GM13976 (cell line): ENCODE measurements at places on chromosomes 13 and 19.

- DNase-seq = peak; percentile 53
Observed at GRCh38 chr13:110677731-110678545, 28.0 kb downstream of the CARS2 start.

GRCh38 chr19:54532528-54532927, 29.9 kb downstream of the LAIR2 start:
- DNase-seq = no peak

DNA sequence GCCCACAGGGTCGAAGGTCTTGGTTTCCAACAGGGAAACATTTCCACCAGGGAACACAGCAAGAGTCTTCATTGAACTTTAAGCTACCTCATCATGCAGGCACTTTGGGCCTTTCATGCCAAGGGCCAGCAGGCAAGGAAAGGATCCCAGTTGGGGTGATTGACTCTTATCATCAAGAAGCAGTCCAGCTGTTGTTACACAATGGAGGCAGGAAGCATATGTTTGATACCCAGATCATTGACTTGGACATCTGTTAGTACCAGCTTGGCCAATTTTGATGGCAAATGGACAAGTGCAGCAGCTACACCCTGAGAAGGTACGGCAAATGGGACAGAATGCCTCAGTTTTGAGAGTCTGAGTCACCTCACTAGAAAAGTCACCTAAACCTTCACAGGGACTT, 10.9 kb upstream of the RCBTB1 start:
- no peak for DNase-seq

GRCh38 chr13:37109051-37109678, 3.7 kb upstream of the CSNK1A1L start:
- DNase-seq = no peak

DNA sequence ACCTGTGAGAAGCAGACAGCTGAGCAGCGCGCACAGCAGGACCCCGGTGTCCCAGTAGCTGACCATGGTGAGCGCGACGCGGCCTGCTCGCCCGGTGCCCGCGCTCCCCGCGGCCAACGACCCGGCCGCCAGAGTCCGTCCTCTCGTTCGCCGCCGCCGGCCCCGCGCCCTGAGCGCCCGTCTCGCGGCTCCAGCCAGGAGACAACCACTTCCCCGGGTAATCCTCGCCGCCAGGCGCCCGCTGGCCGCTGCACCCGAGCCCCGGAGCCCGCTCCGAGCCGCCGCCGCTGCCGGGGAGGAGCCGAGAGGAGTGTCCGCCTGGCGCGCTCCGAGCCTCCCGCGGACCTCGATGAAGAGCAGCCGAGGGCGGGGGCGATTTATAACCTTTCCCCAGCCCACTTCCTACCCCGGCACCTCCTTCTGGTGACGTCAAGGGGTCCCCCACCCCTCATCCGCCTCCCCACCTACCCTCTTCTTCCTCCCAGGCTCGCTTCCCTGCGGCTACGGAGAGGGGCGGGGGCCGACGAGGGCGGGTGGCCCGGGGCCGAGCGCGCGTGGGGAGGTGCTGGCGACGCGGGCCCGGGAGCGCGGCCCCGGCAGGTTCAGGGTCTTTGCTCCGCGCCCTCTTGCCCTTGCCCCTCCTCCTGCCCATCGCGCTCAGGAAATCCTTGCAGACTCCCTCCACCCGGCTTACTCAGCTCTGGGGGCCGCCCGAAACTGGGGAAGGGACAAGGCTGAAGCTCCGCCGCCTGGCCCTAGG, at the start of gene FLT1:
Gene FLT1, minus strand, starts transcription at position 351 of the 760 bp plus-strand sequence. Its CDS starts 285 bp downstream, at position 66.
- peak; percentile 69 for DNase-seq

DNA sequence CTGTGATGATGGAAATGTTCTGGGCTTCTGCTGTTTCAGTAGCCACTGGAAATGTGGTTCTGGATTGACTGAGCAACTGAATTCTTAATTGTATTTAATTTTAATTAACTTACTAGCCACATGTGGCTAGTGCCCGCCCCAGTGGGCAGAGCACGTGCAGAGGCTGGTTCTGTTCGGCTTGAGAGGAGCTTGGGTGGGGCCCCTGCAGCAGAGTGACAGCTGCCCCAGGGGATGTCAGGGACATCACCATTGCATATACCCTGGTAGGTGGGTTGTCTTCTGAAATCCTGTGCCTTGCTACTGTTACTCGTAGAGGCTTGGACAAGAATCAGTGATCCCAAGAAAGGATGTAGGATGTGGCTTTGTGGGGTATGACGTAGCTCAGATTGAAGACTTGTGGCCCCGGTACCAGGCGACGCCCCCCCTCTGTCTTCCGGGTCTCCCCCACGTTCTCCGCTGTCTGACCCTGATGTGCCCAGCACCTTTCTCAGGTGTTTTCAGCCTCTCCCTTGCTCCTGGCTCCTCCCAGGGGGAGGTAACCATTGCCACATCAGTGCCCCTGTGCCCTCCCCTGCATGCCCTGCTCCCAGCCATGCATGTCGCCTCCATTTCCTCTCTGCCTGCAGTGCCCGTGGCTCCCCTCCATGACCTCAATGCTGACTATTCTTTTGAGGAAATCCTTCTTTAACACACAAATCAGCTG, 102.6 kb upstream of the RNF113B start:
- no peak for DNase-seq

GRCh38 chr13:26445092-26445491, 112.4 kb upstream of the WASF3 start:
- no peak for DNase-seq

DNA sequence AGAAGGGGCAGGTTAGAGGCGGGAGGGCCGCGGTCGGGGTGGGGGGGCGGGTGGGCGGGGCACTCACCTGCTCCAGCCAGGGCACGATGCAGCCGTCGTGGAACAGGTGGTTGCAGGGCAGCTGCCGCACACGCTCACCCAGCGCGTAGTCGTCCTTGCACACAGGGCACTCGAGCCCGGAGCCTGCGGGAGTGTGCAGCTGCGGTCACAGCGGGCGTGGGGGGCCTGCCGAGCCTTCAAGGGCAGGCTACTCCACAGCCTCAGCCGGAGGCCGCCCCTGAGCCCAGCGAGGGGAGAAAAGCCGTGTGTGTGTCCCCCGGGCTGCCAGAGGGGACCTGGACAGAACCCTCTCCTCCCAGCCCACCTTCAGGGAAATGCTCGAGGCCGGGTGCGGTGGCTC, 8.6 kb downstream of the FGF22 start:
- no peak for DNase-seq

GRCh38 chr19:5030136-5030820, 61.4 kb downstream of the KDM4B start:
- DNase-seq = no peak

GRCh38 chr13:71772361-71772760, 94.6 kb downstream of the DACH1 start:
- DNase-seq = no peak

DNA sequence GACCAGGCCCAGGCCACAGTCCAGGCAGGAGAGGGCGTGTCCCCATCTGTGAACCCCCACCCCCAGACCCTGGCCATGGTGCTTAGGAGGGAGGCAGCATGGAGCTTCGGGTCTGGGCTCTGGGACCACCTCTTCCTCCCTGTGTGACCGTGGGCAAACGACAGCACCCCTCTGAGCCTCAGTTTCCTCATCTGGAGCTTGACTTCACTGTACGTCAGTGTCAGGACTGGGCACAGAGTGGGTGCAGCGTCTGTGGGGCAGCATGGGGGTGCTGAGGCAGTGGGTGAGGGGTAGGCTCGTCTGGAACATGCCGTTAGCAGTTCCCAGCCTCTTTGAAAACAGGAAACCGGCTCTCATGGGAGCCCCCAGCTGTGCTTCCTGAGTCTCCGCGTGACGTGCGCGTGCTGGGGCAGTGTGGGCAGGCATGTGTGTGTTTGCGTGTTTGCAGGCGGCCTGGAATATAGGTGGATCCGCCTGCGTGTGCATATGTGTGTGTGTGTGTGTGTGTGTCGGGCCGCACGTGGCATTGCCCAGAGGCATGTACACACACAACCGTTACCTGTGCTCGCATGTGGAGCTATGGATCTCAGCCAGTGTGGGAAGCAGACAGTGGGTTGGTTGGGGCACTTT, 15.8 kb downstream of the ARRDC2 start:
- peak; percentile 47 for DNase-seq

DNA sequence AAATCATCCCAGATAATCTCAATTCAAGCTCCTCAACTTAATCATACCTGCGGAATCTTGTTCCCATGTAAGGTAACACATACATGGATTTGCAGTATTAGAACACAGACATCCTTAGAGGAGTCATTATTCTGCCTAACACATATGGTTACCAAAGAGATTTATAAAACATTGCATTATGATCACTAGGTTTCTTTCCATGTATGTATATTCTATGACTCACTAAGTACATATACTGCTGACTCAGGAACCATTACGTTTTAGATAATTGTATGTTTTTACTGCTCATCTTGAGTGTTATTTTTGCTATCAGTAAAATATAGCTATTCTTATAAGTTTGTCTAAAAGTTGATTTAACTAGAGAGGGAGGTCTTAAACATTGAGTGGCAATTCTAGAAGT, 182.9 kb downstream of the SLITRK6 start:
- no peak for DNase-seq

- peak; percentile 98 for DNase-seq
Observed at GRCh38 chr19:52734893-52735661, at the start of gene ZNF611. Gene ZNF611 (minus strand): TSS chr19:52735044. CDS start chr19:52715894, 19,150 bp downstream.

GRCh38 chr13:84645196-84646012, 763.1 kb upstream of the SLITRK1 start:
- no peak for DNase-seq

DNA sequence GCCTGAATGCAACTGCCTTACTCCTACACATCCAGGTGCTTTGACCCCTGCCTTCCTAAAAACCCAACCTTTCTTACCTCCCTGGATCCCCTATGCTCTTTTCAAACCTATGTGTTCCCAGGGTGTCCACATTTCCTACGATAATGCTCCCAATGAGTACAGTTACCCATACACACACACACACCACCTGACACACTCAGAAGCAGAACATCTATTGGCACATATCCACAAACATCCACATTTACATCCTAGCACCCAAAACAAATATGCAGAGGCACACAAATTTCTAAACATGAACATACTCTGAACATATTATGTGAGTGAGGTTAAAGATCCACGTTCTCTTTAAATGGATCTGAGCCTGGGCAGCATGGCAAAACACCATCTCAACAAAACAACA, 22.4 kb upstream of the PLAUR start:
- DNase-seq = no peak

DNA sequence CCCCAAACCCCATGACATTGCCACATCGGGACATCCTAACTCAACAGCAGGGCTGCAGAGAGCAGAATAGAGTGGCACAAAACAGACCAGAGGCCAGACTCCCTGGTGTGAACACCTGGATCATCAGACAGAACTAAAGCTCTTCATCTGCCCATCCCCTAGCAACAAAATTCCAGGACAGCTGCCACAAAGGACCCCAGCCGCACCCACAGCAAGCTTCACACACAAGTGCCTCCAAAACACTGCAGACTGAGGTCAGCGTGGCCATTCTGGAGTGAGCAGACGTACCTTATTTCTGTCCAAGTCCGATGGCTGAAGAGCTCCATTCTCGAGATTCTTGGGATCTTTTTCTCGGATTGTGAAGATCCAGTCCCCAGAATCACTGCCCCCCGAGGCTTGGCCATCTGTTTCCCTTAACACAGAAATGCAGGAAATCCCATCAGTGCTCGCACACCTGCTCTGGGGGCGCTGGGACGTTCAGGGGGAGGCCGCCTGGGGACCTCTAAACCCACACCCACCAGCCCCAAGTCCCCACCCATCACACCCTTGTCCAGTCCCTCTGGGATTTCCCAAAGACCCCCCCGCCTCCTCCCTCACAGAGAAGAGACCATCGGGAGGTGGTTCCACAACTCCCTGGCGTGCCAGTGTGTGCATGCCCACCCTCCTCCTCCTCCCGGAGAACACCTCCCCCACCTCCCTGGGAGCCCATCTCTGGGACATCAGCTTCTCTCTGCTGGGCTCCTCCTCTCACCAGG, 115.2 kb downstream of the STK24 start:
- DNase-seq = no peak

- no peak for DNase-seq
Observed at GRCh38 chr13:23806874-23807526, 82.2 kb downstream of the MIPEP start.

DNA sequence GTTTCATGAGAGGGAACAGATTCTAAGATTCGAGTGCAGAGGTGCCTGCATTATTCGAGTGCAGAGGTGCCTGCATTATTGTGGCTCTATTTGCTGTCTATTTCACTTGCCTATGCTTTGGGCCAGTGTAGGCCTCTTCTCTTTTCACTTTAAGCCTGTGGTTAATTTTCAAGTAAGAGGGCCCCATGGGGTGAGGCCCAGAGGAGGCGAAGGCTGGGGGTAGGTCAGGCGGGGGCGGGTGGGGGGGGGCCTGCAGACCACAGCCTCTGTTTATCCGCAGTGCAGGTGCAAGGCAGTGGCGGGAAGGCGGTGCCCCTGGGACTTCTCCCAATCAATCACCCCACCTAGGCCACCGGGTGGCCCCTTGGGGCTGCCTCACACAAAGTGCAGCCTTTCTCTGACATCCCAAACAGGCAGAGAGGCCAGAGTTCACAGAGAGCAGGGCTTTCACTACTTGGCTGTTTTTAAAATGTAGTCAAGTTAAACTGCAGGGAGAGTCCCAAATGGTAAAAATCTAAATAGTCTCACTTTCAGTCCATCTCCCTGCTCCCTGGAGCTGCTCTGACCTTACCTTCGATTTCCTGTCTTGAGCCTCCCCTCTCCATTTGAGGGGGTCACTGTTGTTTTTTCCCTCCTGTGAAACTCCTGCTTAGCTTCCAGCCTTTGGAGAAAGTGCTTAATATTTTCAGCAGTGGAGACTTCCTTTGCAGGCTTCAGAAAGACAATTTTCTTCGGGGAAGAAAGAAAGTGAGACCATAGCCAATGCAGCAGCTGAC, 249.0 kb downstream of the DLEU7 start:
- peak; percentile 77 for DNase-seq

DNA sequence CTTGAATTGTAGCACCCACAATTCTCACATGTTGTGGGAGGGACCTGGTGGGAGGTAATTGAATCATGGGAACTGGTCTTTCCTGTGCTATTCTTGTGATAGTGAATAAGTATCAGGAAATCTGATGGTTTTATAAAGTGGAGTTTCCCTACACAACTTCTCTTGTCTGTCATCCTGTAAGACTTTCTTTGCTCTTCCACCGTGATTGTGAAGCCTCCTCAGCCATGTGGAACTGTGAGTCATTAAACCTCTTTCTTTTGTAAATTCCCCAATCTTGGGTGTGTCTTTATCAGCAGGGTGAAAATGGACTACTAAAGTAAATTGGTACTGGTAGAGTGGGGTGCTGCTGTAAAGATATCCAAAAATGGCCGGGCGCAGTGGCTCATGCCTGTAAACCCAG, 215.6 kb downstream of the LIG4 start:
- no peak for DNase-seq

- DNase-seq = peak; percentile 6
Observed at GRCh38 chr19:16945364-16945714, 56.5 kb downstream of the F2RL3 start.

- peak; percentile 89 for DNase-seq
Observed at GRCh38 chr19:8569066-8569771, 8.0 kb downstream of the MYO1F start.

GRCh38 chr13:41457589-41458186, 338 bp downstream of the RGCC start:
- DNase-seq = peak; percentile 53

GRCh38 chr13:71596116-71596515, 270.9 kb downstream of the DACH1 start:
- DNase-seq = no peak

GRCh38 chr19:54287456-54287855, 6.5 kb upstream of the LILRB2 start:
- no peak for DNase-seq

GRCh38 chr13:30115257-30115600, 192.1 kb downstream of the KATNAL1 start:
- no peak for DNase-seq
